Aorta (tissue), 5 donors: ENCODE measurements at places on chromosomes 6 and 20. TPM values are rescaled to one million over a fixed set of nuclear protein-coding genes. Genes with fewer than 3 reads are reported as not detected.

The C20orf144 gene
- not detected for total RNA-seq

The MAFB gene
- total RNA-seq = 66.3 TPM

The SLC26A8 gene
- 0.26 TPM for total RNA-seq

The SUMO4 gene
- 2.9 TPM for total RNA-seq

The PRSS16 gene
- total RNA-seq = 0.75 TPM

The ENPP5 gene
- 4.0 TPM for total RNA-seq

The OVOL2 gene
- total RNA-seq = not detected

The SMLR1 gene
- not detected for total RNA-seq
